ENCODE measurements at places on chromosomes 12 and 14. TPM values are rescaled to one million over a fixed set of nuclear protein-coding genes. Genes with fewer than 3 reads are reported as not detected.

Gene NTF3
- polyA plus RNA-seq: not detected

- H3K27me3 ChIP-seq: no peaks in the 10 kb centered on the region
- H3K36me3 ChIP-seq: no peaks in the 10 kb centered on the region
- no peak for DNase-seq
Measured at GRCh38 chr12:12017798-12018197, 52.9 kb upstream of the BCL2L14 start.

DNA sequence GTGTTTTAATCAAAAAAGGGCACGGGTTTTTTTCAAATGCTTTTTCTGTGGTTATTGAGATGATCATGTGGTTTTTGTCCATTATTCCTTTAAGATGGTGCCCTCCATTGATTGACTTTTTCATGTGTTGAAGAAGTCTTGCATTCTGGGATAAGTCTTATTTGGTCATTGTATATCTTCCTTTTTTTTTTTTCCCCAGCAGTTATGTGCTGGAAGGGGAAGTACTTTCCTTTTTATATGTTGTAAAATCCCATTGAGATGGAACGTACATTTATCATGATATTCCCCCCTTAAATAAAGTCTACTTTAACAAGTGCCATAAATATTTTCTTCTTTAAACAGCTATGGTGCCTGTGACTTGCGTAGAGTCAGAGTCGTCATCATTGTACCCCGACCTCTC is 24.8 kb upstream of the MUCL1 start:
- H3K4me1 ChIP-seq: no peaks in the 10 kb centered on the region
- no peak overlapping the region for H3K4me3 ChIP-seq
- H3K27ac ChIP-seq: no peak overlapping the region
- no peaks in the 10 kb centered on the region for H3K27me3 ChIP-seq
- DNase-seq: no peak

DNA sequence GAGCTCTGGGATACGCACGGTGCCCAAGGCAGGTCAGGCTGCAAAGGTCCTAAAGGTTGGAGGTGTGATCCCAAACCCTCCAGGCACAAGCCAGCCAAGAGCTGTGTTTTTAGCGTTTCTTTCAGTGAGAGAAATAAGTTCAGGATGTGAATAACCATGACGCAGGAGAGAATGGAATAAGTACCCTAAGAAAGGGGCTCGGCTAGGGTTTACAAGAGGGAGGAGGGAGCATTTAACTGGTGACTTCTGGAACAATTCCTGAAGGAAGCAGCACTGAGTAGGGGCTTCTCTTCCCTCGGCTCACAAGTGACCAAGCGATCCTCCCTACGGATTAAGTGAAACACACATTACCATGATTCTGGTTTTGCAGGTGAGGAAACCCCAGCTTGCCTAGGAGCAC is 29.4 kb downstream of the SSH1 start:
- no peaks in the 10 kb centered on the region for H3K27me3 ChIP-seq
- H3K36me3 ChIP-seq: no peaks in the 10 kb centered on the region
- H3K27ac ChIP-seq: no peak overlapping the region
- DNase-seq: no peak

- no peaks in the 10 kb centered on the region for H3K4me1 ChIP-seq
- no peaks in the 10 kb centered on the region for H3K36me3 ChIP-seq
- H3K4me3 ChIP-seq: no peak overlapping the region
- DNase-seq: peak; percentile 28
- H3K27ac ChIP-seq: no peak overlapping the region
- no peaks in the 10 kb centered on the region for H3K27me3 ChIP-seq
Measured at GRCh38 chr14:81990312-81990761, 456.7 kb upstream of the SEL1L start.

DNA sequence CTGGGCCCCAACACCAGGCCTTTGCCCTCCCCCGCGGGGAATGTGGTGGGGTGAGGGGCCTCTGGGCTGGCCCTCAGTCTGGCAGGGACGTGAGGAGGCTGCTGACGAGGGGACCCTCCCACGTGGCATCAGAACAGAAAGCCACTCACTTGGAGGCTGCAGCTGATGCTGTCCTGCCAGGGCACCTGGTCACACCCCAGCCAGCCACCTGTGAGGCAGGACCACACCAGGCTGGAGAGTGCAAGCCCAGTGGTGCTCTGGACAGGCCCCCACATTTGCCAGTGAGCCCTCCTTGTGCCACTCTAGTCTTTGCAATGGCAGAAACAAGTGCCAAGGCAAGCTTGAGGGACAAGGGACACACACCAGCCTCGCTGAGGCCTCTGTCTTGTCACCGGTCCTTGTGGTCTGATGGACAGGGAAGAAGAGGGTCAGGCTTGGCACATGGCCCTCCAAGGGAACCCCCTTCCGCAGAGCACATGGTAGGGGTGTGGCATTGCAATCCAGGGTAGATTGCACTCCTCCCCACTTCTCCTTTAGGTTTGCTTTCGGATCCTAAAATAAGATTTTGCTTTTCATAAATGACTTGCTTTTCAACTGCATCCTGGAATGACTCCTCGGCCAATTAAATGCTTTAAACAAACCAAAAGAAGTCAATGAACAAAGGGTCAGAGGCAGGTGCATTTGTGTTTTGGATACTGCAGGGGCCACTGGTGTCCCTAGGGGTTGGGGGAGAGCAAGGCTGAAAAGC is 53.7 kb downstream of the CCDC88C start:
- H3K27me3 ChIP-seq: no peaks in the 10 kb centered on the region
- no peak overlapping the region for H3K4me3 ChIP-seq
- DNase-seq: no peak
- H3K4me1 ChIP-seq: peaks cover 55% of the 10 kb centered on the region
- peak overlapping the region; percentile 80 for H3K27ac ChIP-seq
- no peaks in the 10 kb centered on the region for H3K36me3 ChIP-seq

GRCh38 chr12:69130064-69130463 is 109.3 kb upstream of the CPSF6 start:
- H3K4me1 ChIP-seq: no peaks in the 10 kb centered on the region
- no peaks in the 10 kb centered on the region for H3K36me3 ChIP-seq
- no peak overlapping the region for H3K27ac ChIP-seq
- no peak for DNase-seq
- H3K4me3 ChIP-seq: no peak overlapping the region
- no peaks in the 10 kb centered on the region for H3K27me3 ChIP-seq

DNA sequence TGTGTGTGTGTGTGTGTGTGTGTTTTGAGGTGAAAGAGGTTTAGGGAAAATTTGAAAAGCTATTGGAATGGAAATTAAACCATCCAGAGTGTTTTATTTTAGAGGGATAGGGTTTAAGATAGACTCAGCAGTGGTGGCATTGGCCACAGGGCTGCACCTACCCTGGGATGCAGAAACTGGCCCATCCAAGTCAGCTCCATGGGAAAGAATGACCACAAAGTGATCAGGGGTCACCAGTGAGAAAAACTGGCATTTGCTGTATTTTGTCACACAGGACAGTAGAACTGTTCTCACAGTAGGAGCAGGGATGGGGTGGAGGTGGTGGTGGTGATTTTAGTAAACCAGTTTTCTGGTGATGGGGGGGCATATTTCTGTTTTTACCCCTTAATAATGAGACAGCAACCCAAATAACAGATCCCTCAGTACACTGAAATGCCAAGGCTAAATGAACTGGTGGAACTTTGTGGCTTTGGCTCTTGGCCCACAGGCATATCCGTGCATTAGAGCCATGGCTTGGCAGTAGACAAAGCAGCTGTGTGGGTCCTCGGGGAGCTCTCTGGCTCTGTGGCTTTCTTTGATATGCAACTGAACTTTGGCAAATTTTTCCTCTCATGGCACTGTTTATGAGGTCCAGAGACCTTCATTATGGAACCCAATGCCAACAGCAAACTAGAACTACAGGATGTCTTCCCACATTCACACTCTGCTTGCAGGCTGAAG is 348.3 kb downstream of the ZFP36L1 start:
- DNase-seq: no peak
- H3K27me3 ChIP-seq: no peaks in the 10 kb centered on the region
- no peaks in the 10 kb centered on the region for H3K4me1 ChIP-seq
- no peaks in the 10 kb centered on the region for H3K36me3 ChIP-seq

DNA sequence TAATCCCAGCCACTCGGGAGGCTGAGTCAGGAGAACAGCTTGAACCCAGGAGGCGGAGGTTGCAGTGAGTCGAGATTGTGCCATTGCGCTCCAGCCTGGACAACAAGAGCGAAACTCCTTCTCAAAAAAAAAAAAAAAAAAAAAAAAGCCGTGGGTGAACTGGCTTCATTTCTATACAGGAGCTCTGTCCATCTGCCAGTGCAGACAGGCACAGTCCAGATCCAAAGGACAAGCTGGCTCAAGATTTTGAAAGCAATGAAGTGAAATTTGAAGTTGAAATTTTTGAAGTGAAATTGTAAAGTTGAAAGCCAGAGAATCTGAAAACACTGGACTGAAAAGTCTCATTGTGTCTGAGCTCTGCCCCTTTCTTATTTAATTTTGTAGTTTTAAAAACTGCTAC is 134.7 kb downstream of the CALM1 start:
- no peak for DNase-seq
- H3K4me3 ChIP-seq: no peak overlapping the region
- H3K36me3 ChIP-seq: no peaks in the 10 kb centered on the region
- H3K4me1 ChIP-seq: no peaks in the 10 kb centered on the region

- peaks cover 26% of the 10 kb centered on the region for H3K4me1 ChIP-seq
- no peaks in the 10 kb centered on the region for H3K27me3 ChIP-seq
- DNase-seq: no peak
- peak overlapping the region; percentile 87 for H3K27ac ChIP-seq
- H3K4me3 ChIP-seq: peak overlapping the region; percentile 63
Measured at GRCh38 chr14:105398726-105399465, 558 bp downstream of the TEX22 start.

Gene PPP2R5C
- polyA plus RNA-seq: 155 TPM

Gene IAPP
- polyA plus RNA-seq: not detected

Gene ENDOU
- polyA plus RNA-seq: not detected

Gene CLECL1
- polyA plus RNA-seq: 0.39 TPM

- H3K27me3 ChIP-seq: no peaks in the 10 kb centered on the region
- H3K4me3 ChIP-seq: no peak overlapping the region
- no peak for DNase-seq
Measured at GRCh38 chr14:31969699-31970240, 107.3 kb upstream of the ARHGAP5 start.

Gene ADAMTS20
- polyA plus RNA-seq: not detected

GRCh38 chr12:47602949-47603558 is 102.8 kb downstream of the RPAP3 start:
- H3K27me3 ChIP-seq: no peaks in the 10 kb centered on the region
- no peak for DNase-seq
- no peak overlapping the region for H3K27ac ChIP-seq
- no peak overlapping the region for H3K4me3 ChIP-seq
- H3K36me3 ChIP-seq: no peaks in the 10 kb centered on the region
- no peaks in the 10 kb centered on the region for H3K4me1 ChIP-seq

Gene FAM90A1
- polyA plus RNA-seq: not detected

Gene KRT2
- polyA plus RNA-seq: 2.4 TPM

- H3K27ac ChIP-seq: no peak overlapping the region
- H3K4me1 ChIP-seq: no peaks in the 10 kb centered on the region
- H3K4me3 ChIP-seq: no peak overlapping the region
- no peaks in the 10 kb centered on the region for H3K36me3 ChIP-seq
Measured at GRCh38 chr14:75418850-75419768, 8.7 kb upstream of the JDP2 start.

GRCh38 chr12:129076441-129077320 is 223.4 kb downstream of the GLT1D1 start:
- DNase-seq: no peak
- no peak overlapping the region for H3K4me3 ChIP-seq
- no peaks in the 10 kb centered on the region for H3K4me1 ChIP-seq
- no peaks in the 10 kb centered on the region for H3K36me3 ChIP-seq
- no peak overlapping the region for H3K27ac ChIP-seq
- H3K27me3 ChIP-seq: no peaks in the 10 kb centered on the region

GRCh38 chr12:107436376-107436775 is 249.2 kb upstream of the PWP1 start:
- H3K36me3 ChIP-seq: no peaks in the 10 kb centered on the region
- no peaks in the 10 kb centered on the region for H3K27me3 ChIP-seq
- no peak overlapping the region for H3K27ac ChIP-seq
- no peak overlapping the region for H3K4me3 ChIP-seq
- DNase-seq: no peak

- no peak overlapping the region for H3K27ac ChIP-seq
- H3K4me1 ChIP-seq: peaks cover 51% of the 10 kb centered on the region
- no peaks in the 10 kb centered on the region for H3K27me3 ChIP-seq
Measured at GRCh38 chr14:68811171-68811570, 18.3 kb upstream of the ZFP36L1 start.

Gene CACNA2D4
- polyA plus RNA-seq: 5.7 TPM

DNA sequence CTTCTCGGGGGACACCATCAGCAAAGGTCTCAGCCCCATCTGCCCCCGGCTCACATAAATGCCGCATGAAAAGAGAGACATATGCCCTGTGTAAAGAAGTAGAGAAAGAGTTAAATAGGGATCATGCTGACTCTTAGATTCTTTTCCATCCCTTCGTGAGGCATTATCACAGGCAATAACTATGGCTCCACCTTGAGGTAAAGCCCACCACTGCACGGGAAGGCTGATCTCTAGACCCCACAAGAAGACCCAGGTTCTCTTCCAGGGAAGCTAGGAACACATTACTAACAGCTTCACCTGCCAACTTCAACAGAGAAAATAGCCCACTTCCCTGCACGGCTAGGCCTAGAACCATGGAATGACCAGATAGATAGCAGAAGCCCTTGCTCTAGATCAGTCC is 14.1 kb upstream of the NOP2 start:
- no peak overlapping the region for H3K27ac ChIP-seq
- no peaks in the 10 kb centered on the region for H3K4me1 ChIP-seq
- H3K4me3 ChIP-seq: no peak overlapping the region
- peaks cover 90% of the 10 kb centered on the region for H3K36me3 ChIP-seq

DNA sequence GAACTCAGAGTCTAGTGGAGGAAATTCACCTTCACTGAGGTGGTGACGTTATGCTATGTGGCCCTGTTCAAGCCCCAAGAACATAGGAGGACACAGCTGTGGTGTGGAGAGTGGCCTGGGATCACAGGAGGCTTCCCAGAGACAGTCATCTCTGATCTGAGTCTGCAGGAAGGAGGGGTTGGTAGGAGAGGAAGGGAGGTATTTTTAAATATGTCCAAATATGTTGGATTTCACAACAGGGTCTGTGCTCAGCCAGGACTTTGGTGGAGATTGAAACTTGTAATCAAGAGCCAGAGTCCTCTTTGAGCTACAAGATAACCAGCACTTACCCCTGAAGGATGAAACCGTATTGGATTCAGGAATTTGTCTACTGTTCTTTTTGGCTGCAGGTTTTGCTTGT is 26.4 kb upstream of the MED13L start:
- no peaks in the 10 kb centered on the region for H3K4me1 ChIP-seq
- no peaks in the 10 kb centered on the region for H3K36me3 ChIP-seq
- H3K27ac ChIP-seq: no peak overlapping the region
- H3K4me3 ChIP-seq: no peak overlapping the region
- DNase-seq: no peak
- H3K27me3 ChIP-seq: no peaks in the 10 kb centered on the region

- H3K4me1 ChIP-seq: peaks cover 12% of the 10 kb centered on the region
- H3K4me3 ChIP-seq: peak within 1 kb of the TSS; percentile 99
- no peaks in the 10 kb centered on the region for H3K36me3 ChIP-seq
- H3K27me3 ChIP-seq: no peaks in the 10 kb centered on the region
Measured at GRCh38 chr12:121712461-121713256, at the start of gene TMEM120B. Gene TMEM120B, plus strand, starts transcription at chr12:121712752. Its CDS starts 144 bp downstream, at chr12:121712896.

Gene IQSEC3
- polyA plus RNA-seq: not detected

Gene SSTR1
- not detected for polyA plus RNA-seq

Data from naive thymus-derived CD4-positive, alpha-beta T cell (primary cell).